Naive B cell (primary cell): ENCODE measurements at places on chromosomes 5 and 9.

- DNase-seq = no peak
Measured at GRCh38 chr5:135089912-135090311, 55.9 kb upstream of the PITX1 start.

DNA sequence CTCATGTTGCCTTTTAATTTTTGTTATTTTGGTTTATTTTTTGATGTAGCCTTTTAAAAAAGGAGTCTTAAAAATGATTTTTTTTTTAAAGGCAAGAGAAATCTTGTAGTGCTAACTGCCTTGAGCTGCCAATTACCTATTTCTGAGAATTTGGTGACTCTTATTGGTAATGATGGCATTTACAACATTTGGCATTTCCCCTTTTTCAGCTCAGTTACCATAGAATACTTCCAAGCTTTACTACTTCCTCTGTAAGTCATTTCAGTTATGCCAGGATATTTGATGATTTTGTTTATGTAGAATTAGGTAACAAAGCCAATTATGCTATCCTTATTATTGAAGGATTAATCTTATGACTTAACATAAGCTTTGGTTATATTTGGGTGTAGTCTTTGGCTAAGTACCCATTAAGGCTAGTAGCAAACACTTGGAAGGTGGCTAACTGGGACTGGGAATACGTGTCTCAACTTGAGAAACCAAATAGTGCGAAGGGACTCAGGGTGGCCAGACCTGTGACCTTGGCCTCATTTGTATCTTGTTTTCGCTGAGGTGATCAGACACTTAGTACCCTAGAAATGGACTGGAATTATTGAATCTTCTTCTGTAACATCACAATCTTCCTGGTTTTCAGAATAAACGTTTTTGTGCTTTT, 27.7 kb downstream of the CDC37L1 start:
- no peak for DNase-seq

GRCh38 chr5:155564541-155564940, 551.0 kb downstream of the KIF4B start:
- no peak for DNase-seq

GRCh38 chr5:150060471-150060870, 25.9 kb downstream of the CSF1R start:
- no peak for DNase-seq

GRCh38 chr5:96112123-96112670, 150.5 kb upstream of the ELL2 start:
- DNase-seq = no peak

DNA sequence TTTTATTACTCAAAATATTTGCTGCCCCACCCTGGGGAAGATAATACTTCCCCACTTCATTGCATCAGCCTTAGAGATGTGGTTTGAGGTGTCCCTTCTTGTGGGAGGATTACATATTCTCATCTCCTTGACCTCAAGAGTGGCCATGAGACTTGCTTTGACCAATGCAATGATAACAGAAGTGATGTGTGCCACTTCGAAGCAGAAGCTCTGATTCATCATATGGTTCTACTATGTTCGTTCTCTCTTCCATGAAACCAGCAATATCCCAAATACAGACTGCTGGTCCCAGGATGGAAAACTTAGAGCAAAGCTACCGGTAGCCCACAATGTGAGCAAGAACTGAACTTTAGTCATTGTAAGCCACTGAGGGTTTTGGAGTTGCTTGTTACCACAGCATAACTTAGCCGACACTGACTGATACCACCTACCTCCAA, 92.0 kb downstream of the THBS4 start:
- DNase-seq = no peak

DNA sequence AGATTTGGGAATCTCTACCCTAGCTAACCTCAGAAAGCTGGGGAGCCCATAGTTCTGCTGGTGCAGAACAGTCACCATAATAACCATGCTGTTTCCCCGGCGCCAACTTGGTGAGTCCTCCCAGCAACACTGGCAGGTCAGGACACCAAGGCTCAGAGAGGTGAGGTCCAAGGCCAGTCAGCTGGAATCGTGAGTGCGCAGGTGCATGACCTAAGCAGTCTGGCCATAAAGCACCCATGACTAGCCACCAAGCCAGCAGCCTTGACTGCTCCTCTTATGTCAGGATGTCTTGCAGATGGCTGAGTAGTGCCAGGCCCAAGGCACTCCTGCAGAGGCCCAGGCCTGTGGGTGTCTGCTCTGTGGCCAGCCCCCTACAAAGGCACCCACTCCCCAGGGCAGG, 2.6 kb downstream of the RNF44 start:
- no peak for DNase-seq
